ENCODE measurements at places on chromosomes 1 and 21.

DNA sequence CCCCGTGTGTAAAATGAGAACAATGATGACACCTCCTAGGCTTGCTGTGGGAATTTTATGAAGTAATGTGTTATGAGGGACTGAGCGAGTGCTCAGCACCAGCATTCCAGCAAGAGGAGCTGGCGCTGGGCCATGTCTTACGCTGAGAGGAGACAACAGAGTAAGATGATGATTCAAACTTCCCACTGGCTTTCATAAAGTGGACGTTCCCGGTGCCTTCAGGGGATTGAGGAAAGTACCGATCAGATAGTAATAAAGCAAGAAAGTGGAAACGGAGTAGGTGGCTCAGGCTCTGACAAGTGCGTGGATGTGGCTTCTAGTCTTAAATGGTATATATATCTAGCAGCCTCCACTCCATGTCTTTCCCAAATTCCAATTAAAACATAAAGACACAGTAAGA lies 23.8 kb downstream of the EPHA10 start:
- no peak for DNase-seq

DNA sequence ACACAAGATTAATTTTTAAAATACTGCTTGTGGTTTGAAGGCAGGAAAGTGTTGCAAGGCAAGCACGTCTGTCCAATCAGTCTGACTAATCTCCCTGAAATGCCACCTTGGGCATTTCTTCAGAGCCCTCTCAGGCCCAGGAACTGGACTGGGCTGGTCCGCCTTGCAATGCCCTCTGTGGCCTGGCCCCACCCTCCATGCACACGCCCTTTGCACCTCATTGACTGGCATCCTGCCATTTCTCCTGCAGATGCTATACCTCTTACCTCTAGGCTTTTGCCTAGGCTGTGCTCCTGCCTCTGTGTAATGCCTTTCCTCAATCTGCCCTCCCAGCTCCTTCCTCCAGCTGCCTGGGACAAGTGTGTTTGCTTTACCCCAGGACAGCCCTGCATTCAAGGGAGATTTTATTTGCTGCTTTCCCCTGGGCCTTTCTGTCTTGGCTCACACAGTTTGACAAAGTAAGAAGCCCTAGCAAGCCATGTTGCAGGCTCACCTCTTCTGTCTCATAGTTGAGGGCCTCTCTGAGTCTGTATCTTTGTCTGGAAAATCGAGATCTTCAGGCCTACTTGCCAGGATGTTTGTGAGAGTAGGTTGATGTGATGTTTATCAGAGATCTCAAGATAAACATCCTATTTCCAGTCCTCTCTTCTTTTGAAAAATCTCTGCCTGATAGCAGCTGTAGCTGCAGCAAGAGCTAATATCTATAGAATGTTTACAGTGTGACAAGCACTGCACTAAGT lies 149.2 kb upstream of the JUN start:
- DNase-seq, result peak; percentile 74

DNA sequence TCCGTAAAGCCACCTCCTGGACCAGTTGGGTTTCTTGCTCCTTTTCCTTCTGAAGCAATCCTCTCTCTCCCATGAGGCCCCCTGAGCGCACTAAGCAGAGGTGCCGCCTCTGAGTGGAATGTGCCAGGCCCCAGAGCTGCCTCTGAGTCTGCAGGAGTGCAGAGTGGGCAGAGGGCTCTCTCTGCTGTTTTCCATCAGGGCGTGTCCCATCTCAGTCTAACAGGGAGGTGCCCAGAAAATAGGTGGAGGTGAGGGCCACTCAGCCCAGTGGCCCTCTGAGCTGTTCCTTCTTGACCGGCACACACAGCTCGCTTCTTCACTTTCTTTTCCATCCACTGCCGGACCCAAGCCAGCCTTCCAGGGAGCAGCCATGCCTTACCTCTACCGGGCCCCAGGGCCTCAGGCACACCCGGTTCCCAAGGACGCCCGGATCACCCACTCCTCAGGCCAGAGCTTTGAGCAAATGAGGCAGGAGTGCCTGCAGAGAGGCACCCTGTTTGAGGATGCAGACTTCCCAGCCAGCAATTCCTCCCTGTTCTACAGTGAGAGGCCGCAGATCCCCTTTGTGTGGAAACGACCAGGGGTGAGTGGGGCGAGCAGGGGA lies at the start of gene CAPN9:
Gene CAPN9, plus strand, starts transcription at position 262 of the 604 bp plus-strand sequence. Its CDS starts 109 bp downstream, at position 371.
- DNase-seq, result no peak

DNA sequence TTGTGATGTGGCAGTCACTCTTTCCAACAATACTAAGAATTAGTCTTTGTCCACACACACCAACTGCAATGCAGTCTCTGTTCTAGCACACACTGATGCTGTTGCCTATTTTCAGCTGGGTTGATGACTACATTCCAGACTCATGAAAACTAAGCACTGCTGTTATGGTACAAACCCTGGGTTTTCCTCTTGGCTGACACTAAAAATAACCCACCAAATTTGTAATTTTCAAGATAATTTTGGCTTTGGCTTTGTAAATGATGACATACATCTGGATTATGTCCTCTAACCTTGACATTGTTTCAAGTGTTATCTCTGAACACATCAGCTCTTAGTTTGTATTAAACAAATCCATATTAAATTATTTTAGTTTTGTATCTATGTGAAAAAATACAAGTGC lies 444.8 kb downstream of the PTPRC start:
- DNase-seq, result no peak

- DNase-seq, result peak; percentile 65
These were observed 55.7 kb upstream of the CD1D start for GRCh38 chr1:158124999-158125398.

DNA sequence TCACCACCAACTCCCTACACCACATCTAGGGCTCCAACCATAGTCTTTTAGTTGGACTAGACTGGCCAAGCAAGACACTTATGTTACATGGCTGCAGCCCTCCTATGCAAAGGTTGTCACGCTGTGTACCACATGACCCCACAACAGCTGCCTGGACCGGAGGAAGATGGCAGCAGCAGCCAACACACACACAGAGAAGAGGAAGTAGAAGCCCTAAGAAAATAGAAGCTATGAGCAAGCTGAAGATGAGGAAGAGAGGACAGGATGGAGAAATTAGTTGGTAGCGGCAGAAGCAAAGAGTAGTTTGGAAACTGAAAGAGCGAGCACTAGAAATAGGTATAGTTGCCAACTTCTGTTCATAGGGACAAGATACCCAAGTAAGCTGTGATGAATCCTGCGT lies 60.8 kb upstream of the RALGPS2 start:
- peak; percentile 2 for DNase-seq

- no peak for DNase-seq
These were observed 441.6 kb downstream of the PLPP3 start for GRCh38 chr1:56137521-56138505.

DNA sequence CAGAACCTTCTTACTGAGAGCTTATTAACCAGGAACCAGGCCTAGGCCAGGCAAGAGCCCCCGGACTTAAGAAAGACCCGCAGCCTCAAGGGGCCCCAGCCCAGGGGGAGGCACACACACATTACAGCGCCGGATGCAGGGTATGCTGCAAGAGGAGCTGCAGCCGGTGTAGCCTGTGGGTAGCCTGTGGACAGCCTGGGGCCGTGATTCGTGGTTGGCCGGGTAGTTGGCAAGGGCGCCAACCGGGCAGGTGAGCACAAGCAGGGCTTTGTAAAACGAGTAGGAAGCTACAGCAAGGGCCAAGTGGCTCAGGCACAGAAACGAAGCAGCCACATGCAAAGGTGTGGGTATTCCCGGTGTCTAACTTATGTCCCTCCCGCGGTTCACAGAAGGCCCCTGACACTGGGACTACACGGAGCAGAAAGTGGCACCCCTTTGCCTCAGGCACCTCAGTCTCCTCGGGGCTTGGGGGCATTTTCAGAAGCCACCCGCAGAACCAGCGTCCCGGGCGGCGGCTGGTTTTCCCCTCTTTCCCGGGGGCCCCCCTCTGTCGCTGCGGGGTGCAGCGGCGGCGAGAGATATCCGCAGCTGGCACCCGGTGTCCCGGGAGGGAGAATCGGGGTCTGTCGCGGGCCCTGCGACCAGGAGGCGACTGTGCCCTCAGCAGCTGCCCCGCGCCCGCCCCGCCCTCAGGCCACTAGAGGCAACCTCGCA lies 40.8 kb downstream of the KIAA1614 start:
- no peak for DNase-seq

DNA sequence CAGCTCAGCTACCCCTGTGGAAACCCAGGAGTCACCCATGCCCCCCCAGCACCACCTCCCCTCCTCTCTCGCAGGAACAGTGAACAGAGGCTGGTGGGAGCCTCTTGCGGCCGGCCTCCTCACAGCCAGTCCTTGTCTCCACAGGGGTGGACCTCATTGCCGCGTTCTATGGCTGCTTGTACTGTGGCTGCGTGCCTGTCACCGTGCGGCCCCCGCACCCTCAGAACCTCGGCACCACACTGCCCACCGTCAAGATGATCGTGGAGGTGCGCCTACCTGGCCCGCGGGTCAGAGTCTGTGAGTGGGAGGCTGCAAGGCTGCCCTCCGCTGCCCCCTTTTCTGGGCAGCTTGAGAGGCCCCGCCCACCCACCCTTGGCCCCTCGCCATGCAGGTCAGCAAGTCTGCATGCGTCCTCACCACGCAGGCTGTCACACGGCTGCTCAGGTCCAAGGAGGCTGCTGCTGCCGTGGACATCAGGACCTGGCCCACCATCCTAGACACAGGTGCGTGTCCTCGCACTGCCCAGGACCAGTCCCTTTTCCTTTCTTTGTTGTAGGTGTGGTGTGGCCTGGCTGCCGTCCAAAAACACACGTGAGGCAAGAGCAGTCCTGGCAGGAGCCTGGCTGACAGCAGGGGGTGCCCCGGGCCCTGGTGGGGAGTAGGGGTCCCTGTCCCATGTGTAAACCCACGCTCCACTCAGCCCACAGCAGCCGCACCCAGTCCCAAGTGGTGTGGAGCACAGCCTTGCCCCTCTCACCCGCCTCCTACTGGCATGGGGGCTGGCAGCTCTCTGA lies 50.3 kb downstream of the S100B start:
- no peak for DNase-seq

- no peak for DNase-seq
These were observed 68.2 kb upstream of the COL24A1 start for GRCh38 chr1:86224651-86225310.

- DNase-seq, result no peak
These were observed 43.1 kb upstream of the PIGC start for GRCh38 chr1:172486805-172487454.

- no peak for DNase-seq
These were observed 26.6 kb downstream of the TCEA3 start for GRCh38 chr1:23397908-23398307.

GRCh38 chr1:167991546-167991945 lies 54.7 kb upstream of the MPC2 start:
- no peak for DNase-seq

DNA sequence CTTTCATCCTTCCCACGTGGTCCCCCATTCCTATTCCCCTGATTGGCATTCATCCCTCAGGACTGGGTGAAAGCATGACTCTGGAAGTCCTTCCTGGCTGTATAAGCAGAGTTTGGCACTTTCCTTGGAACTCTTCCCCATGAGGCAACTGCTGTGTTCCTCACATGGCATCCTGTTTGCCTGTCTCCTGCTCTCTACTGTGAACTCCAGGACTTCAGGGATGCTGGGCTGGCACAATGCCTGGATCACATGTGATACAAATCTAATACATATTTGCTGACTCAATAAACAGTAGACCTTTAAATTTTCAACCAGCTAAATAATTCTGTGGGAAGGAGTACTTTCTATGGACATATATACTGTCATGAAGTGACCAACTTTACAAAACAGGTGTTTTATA lies 46.8 kb upstream of the EDEM3 start:
- no peak for DNase-seq

DNA sequence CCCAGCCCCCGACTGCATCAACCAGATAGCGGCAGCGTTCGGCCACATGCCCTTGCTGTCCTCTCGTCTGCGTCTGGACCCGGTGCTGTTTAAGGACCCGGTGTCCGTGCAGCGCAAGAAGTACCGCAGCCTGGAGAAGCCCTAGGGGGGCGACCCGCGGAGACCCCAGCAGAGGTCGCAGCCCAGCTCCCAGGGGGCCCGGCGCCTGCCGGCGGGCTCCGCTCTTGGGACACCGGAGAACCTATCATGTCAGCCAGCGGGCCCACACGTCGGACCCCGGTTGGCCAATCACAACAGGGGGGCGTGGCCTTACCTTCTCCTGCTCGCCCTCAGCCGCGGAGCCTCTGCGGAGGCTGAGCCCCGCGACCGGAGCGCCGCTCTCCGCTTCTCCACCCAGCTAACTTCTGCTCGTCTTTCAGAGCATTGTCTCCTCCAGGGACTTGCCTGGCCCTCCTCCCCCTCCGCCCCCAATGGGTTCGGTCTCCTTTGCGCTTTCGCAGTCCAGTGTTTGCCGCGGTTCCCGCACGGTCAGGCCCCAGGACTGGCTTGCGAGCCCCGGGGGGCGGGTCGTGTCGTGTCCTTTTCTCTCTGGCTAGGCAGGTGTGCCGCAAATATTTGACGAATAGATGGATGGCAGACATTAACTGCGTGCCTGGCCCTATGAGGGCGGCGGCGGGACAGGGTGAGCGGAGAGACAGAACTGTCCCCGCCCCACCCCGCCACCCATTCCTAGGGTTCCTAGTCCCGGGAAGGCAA lies 10.5 kb downstream of the SLC30A2 start:
- DNase-seq, result peak; percentile 90

DNA sequence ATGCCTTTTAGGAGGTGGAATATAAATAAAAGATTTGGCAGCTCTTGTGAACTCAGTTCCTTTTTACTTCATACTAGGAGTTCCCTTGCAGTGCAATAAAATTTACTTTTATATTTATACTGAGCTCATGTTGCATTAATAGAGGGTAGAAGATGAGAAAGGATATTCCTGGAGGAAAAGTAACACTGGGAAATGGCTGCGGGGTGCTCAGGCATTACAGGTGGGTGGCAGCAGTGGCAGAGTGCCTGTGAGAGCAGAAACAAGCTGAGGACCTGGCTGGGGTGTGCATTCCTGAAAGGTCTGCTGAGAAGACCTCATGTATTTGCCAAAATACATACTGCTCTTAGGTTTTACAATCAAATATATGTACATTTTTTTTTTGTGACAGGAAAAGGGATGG lies 126.9 kb downstream of the COQ8A start:
- DNase-seq, result no peak

DNA sequence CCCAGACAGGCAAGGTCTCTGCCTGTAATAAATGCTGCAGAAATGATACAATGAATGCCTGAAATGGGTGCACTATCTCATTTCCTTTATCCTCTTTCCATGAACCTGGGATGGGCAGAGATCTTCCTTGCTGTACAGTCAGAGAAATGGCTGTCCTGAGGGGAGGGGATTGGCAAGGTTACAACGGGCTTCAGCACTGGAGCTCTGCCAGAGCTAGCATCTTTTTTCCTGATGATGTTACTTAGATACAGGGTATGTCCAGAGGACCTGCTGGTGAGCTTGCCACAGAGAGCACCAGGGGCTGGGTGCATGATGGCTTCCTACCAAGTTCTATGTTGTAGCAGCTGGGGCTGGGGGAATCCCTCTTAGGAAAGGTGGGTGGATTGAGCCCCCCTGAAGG lies 115.1 kb downstream of the PLXNA2 start:
- DNase-seq, result no peak

GRCh38 chr1:33792651-33793050 lies 71.2 kb upstream of the HMGB4 start:
- DNase-seq, result no peak

Measured in NCI-H146 (cell line).